ENCODE measurements at places on chromosomes 7 and 10.

GRCh38 chr10:86803156-86803555 lies 46.7 kb downstream of the BMPR1A start:
- no peak for DNase-seq

GRCh38 chr7:23247046-23247602 lies 549 bp downstream of the GPNMB start:
- DNase-seq: no peak

- no peak for DNase-seq
Measured at GRCh38 chr7:155603205-155603857, 41.1 kb upstream of the RBM33 start.

DNA sequence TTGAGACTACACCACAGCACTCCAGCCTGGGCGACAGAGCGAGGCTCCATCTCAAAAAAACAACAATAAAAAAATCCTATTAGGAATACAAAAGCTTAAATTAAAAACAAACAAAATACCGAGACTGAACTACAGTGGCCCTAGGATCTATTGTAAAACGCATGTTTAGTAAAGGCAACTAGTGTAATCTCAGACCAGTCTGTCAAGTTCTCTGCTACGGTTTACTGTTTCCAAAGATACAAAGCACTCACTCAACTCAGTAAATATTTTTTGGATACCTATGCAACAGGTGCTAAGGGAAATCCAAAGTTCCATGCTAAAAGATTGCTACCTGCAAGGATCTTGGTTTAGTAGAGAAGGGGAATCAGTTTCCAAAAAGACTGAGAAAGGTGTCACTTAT lies 3.4 kb upstream of the MIOS start:
- DNase-seq: no peak

DNA sequence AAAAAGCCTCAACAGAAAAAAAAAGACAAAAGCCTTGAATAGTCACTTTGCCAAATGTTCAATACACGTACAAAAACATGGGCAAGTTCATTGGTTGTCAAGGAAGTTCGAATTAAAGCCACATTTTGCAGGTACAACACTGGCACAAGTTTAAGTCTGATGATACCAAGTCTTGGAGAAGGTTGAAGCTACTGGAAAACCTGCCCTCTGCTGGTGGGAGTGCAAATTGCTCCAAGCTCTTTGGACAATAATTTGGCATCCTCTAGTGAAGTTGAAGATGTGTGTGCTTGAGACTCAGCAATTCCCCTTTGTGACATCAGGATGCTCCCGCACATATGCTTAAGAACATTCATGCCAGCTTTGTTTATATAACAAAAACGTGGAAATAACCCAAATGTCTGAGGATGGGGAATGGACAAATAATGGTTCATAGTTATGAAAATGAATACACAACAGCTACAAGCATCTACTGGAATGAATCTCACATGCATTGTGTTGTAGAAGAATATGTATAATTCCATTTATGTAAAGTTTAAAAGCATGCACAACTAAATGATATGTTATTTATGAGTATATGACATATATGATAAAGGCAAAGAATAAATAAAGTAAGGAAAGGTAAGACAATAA lies 120.0 kb upstream of the PLPP4 start:
- peak; percentile 28 for DNase-seq

DNA sequence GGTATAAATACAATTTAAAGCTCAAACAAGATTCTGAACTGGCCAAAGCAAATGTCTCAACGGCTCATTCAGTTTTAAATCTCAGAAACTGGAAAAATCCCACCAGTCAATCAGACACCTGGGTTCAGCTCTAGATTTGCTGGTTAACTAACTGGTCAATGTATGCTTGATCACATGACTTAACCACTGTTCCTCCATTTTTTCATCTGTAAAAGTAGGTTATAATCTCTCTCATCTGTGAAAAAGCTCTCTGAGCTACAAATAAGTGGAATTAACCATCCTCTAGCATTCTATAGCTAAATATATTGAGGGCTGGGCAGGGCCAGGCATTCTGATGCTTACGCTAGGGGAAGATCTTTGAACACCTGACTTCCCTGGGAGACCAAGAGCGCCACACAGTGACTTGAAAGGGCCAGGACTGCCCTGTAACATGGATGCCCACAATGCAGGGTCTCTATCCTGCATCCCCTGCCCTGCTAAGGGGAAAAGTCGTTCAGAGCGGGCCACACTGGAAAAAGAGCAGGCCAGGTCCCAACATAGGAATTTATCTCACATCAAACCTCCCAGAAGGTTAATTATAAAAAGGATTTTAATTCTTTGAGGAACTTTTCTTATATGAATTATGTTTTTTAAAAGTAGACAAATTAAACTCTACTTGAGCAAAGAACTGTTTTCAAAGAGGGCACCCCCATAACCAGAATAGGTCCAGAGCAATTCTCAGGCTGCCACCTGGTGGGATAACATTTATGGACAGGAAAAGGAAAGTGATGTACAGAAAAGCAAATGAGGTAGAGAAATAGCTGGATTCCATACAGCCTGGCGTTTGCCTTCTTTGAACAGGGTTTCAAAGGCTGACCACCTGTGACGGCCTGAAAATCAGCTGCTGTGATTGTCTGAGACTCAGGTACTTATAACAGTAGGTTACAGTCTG lies 1.8 kb downstream of the RP9 start:
- peak; percentile 61 for DNase-seq

- DNase-seq: no peak
Measured at GRCh38 chr10:122336332-122336731, 38.2 kb upstream of the PLEKHA1 start.

DNA sequence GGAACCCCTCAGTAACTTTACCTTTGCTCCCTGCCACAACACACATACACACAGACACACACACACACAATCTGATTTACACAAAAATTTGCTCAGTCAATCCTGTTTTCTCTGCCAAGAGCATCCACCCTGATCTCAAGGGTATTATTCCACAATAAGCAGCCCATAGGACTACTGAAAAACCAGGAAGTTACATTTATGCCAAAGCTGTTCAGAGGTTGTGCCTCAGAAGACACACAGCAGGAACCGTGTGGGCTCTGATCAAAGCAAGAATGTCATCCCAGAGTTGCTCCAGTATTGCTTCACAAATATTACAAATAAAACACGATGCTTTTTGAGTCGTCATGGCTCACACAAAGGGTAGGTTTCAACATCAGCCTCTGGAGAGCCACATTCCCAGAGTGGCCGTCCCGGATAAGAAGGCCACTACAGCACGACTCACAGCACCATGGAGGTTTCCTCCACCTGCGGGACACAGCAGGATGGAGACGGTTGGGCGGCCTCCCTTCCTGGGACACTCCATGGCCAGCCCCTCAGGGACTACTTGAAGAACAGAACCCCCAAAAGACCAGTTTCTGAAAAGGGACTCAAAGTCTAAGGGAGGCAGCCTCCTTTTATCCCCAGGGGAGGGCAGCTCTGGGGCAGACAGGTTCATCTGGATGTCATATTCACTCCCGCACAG lies 1.6 kb downstream of the AIFM2 start:
- no peak for DNase-seq

DNA sequence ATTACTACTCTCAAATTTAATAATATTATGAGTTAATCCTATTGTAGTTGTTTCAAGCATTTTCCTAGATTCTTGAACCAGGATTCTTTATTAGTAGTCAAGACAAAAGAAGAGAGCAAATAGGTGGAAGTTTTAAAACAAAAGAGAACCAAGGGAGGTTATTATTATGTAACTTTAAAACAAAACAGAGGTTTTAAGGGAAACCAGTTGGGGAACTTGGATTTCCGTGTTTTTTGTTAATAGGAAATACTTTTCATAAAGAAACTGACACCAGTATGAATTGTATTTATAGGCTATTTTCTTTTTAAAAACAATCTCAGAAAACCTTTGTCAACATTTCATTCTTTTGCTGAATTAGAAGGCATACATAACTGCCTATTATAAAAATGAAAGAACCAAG lies 183.9 kb downstream of the WNT2 start:
- DNase-seq: no peak

- DNase-seq: no peak
Measured at GRCh38 chr7:149624006-149624405, 126.4 kb upstream of the ZNF746 start.

DNA sequence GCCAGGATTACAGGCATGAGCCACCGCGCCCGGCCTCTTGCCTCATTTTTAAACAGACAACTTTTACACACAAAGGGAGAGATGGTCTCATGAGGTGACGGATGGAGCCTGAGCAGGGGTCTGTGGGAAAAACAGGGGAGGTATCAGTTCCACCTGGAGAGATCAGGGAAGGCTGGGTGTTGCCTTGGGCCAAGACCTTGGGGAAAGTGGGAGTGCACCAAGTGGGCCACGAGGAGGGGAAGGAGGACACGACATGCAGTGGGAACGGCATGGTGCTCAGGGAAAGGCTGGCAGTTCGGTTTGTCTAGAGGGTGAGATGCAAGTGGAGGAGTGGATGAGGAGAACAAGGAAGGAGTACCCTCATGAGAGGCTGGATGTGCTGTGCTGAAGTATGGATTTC lies 8.9 kb upstream of the ZNF777 start:
- DNase-seq: no peak

GRCh38 chr7:111735661-111736551 lies 173.6 kb upstream of the IMMP2L start:
- DNase-seq: peak; percentile 84

DNA sequence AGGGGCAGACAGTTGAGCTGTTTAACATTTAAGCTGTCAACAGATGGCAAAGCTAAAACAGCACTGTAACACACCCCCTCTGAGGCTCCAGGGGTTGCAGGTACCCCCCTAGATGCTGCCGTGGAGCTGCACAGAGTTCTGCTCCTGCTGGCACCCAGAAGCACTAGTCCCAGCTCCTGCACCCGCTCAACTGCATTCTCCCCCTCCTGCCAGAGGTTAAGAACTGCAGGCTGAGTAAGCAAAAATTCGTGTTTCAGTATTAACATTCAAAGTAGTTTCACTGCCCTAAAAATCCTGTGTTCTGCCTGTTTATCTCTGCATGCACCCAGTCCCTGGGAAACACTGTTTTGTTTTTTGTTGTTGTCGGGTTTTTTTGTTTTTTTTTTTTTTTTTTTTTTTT lies 790.8 kb upstream of the KCND2 start:
- DNase-seq: no peak

- DNase-seq: peak; percentile 81
Measured at GRCh38 chr7:153943457-153943856, 108.7 kb upstream of the DPP6 start.

- DNase-seq: no peak
Measured at GRCh38 chr10:133379152-133379800, at the start of gene PAOX. TSS of gene PAOX (plus strand) at chr10:133379262. CDS start at chr10:133379317, 55 bp downstream.

DNA sequence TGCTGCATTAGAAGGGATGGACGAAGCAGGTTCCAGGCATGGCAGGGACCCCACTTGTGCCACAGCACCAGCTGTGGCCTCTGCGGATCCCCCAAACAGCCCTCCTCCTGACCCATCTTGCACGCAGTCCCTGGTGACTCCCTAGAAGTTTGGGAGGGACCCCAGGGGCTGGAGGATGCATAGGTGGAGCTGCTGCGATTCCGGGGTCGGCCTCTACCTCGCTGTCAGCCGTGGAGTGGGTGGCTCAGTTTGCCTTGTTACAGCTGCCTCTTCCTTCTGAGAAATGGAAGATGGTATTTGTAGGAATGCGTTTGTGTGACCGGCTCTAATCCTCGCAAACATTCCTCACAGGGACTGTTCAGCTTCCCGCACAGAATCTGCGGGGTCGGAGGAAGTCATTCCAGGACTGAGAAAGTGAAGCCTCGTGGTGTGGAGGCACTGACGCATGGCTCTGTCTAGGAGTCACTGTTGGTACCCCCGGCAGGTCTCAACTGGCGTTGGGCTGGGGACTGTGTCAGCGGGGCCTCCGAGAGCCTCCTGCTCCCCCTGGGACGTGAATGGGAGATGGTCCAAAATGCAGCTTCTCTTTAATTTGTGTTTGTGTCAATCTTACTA lies 17.5 kb downstream of the PWWP2B start:
- DNase-seq: no peak

DNA sequence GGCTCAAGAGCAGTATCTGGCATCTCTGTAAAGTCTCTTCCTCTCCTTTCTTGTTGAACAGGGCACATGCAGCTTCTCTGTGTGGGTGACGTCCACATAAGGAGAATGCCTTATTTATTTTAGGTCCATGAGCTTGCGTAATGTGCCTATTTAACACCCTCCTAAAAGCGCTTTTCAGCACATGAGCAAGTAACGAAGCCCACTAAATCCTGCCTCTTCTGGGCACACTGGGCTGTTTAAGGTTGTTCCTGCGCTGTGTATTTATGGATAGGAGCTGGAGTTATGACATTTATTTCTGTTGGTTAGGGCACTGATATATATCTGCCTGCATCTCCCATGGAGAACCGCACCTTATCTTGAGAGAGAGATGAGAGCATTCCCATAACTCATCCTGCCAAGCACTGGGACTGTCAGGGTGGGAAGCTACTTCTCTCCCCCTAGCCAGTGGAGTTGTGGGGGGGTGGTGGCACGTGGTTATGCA lies 76.1 kb downstream of the LRRC4 start:
- no peak for DNase-seq

DNA sequence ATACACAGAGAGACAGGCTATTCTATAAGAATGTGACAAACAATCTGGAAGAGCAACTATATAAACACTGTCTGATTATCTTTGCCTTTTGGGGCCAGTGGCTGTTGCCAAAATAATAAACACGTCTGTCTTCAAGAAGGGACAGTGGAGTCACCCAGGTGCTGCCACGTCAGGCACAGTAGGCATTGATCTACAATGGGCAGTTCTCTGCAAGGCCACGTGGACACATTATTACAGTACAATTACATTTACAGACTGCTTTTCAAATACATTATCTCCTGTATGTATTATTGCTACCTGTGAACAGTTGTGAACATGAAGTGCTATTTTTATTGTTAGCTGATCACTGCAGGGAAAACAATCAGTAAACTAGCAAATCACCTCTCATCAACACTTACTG lies 14.0 kb downstream of the DNMBP start:
- DNase-seq: no peak
